IPS DF 6.9 (cell line): ENCODE measurements at places on chromosomes 5 and 9.

DNA sequence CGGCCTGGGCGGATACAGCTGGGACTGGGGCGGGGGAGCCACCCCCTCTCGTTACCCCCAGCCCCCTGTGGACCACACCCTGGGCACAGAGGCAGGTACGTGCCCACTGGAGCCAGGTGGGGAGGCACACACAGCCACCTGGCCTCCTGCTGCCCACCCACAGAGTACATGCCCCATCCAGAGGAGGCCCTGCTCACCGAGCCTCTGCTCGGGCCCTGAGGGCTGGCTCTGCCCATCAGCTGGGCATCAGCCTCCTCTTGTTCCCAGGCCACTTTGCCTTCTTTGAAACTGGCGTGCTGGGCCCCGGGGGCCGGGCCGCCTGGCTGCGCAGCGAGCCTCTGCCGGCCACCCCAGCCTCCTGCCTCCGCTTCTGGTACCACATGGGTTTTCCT lies 6.3 kb downstream of the MAMDC4 start:
- H3K4me1 ChIP-seq, result no peaks in the 10 kb centered on the region
- no peaks in the 10 kb centered on the region for H3K27me3 ChIP-seq
- no peak overlapping the region for H3K4me3 ChIP-seq
- no peak for DNase-seq

GRCh38 chr5:34039398-34040157 lies 3.4 kb downstream of the C1QTNF3 start:
- no peak overlapping the region for H3K27ac ChIP-seq
- no peaks in the 10 kb centered on the region for H3K36me3 ChIP-seq
- no peak overlapping the region for H3K4me3 ChIP-seq
- H3K27me3 ChIP-seq, result no peaks in the 10 kb centered on the region
- no peak for DNase-seq

DNA sequence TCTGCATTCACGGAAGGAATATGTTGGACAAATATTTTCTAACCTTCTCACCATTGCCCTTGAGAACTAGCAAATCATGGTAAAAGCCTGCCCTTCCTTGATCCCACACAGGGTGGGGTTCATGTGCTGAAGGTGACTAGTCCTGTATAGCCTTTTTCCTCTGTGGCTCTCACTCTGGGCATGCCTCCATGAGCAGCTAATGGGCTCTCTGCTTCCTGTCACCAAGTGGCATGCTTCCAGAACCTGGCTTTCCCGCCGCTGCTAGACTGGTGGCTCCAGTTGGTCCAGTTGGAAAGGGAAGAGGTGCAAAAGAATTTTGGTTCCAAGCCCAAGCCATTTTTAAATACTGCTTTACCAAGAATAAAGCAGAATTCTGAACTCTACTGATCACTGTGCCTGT lies 35.5 kb downstream of the FBXO10 start:
- H3K27me3 ChIP-seq, result no peaks in the 10 kb centered on the region
- no peaks in the 10 kb centered on the region for H3K4me1 ChIP-seq
- no peak for DNase-seq
- H3K27ac ChIP-seq, result no peak overlapping the region

DNA sequence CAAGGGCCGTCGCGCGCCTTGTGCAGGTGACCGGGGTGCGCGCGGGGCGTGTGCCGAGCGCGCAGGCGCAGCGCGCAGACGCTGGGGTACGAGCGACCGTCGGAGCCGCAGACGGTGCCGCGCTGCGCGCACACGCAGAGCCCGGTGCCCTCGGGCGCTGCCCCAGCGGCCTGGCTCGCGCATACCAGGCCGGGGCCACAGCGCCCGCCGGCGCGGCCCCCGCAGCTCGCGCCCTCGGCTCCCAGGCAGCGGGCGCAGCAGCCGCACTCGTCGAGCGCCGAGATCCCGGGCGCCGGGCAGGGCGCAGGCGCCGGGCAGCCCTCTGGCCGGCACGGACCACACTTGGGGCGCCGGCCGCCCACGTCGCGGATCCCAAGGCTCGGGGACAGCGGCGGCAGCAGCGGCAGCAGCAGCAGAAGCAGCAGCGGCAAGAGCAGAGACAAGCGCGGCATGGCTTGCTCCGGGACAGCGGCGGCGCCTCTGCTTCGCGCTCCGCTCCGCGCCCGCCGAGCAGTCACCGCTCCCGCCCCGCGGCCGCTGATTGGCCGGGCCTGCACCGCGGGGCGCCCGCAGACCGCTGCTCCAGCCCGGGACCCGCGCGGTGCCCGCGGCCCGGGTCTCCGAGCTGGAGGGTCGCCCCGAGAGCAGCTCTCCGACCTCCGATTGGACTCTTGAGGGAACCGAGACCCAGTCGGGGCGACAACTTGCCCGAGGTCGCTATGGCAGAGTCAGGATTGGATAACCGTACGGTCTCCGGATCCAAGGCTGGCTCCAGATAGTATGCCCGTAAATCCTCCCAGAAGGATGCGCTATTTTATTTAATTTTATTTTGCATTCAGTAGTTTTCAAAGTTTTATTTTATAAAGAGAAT lies at the start of gene IGFBPL1:
Gene IGFBPL1, minus strand, starts transcription at position 482 of the 871 bp plus-strand sequence. Its CDS starts 30 bp downstream, at position 452.
- H3K36me3 ChIP-seq, result no peaks in the 10 kb centered on the region
- H3K4me1 ChIP-seq, result peaks cover 5% of the 10 kb centered on the region
- peak within 1 kb of the TSS; percentile 47 for H3K4me3 ChIP-seq

- H3K36me3 ChIP-seq, result no peaks in the 10 kb centered on the region
- no peak overlapping the region for H3K27ac ChIP-seq
- no peaks in the 10 kb centered on the region for H3K27me3 ChIP-seq
- no peak for DNase-seq
Observed at GRCh38 chr5:6718718-6719117, 5.5 kb downstream of the TENT4A start.

- no peaks in the 10 kb centered on the region; the same call in 1 of the 2 replicates for H3K27me3 ChIP-seq
- no peaks in the 10 kb centered on the region for H3K36me3 ChIP-seq
- peaks cover 8% of the 10 kb centered on the region for H3K4me1 ChIP-seq
Observed at GRCh38 chr5:54519509-54519876, 1.9 kb downstream of the SNX18 start.

GRCh38 chr5:176934309-176934930 lies 35.3 kb upstream of the HK3 start:
- H3K4me1 ChIP-seq, result no peaks in the 10 kb centered on the region
- no peak overlapping the region for H3K27ac ChIP-seq
- no peaks in the 10 kb centered on the region for H3K27me3 ChIP-seq

GRCh38 chr5:35904443-35905132 lies 33.8 kb downstream of the CAPSL start:
- no peaks in the 10 kb centered on the region for H3K4me1 ChIP-seq
- DNase-seq, result no peak
- no peaks in the 10 kb centered on the region for H3K36me3 ChIP-seq
- no peak overlapping the region for H3K27ac ChIP-seq
- no peak overlapping the region for H3K4me3 ChIP-seq
